ENCODE measurements at places on chromosomes 2 and 18.

DNA sequence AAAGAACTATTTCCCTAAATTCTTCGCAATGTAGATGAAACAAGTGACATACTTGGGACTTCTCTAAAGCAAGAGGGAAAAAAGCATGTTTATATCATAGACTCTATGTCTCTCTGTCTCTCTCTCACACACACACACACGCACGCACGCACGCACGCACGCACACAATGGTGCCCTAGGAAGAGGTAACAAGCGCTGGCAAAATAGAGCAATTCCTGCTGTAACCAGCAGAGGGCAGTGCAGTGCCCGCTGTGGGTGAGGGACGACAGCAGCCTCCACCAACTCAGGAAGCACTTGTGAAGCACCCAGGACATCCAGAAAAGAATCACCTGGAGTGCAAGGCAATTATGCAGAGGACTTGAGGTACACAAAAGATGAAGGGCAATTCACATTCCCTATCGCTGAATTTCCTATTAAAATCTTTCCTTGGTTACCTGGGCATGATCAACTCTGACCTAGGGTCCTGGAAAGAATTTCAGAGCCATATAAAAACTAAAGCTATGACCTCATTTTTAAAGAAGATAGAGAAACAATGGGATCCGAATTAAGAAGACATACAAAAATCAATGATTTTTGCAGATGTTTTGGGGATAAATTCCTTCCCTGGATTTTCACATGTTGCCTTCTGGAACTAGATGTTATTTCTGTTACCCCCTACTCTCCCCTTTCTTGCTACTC is 166.4 kb downstream of the PDE11A start:
- peak; percentile 68 for DNase-seq

DNA sequence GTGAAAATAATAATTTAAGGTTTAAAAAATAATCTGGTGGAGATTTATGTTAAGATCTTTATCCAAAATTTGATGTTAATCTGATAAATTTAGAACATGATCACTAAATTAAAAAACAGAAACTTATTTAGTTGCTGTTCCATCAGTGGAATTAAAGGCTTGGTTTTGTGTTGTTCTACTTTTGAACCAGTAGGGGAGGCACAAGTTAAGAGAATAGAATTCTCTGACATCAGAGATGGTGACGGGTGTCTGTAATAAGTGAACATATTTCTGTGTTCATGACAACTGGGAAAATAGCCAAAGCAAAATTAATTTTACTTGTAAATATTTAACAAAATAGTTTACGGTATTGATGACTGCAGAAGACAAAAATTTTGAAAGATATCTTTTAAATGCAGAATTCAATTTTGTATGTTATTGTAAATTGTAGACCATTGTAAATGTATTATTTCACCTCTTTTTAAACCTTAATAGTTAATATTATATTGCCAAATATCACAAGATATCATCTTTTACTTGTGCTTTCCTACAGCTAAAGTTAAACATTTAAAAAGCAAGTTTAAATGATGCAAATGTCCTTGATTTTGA is 106.0 kb downstream of the UBR3 start:
- DNase-seq, result no peak

- DNase-seq, result no peak
These were observed 50.5 kb downstream of the DDX1 start for GRCh38 chr2:15642011-15642814.

GRCh38 chr18:54952026-54952425 is 7.2 kb downstream of the CCDC68 start:
- no peak for DNase-seq

GRCh38 chr2:112644933-112645309 is 818 bp upstream of the SLC20A1 start:
- no peak for DNase-seq

GRCh38 chr2:216871333-216871934 is 11.6 kb upstream of the TNP1 start:
- no peak for DNase-seq

DNA sequence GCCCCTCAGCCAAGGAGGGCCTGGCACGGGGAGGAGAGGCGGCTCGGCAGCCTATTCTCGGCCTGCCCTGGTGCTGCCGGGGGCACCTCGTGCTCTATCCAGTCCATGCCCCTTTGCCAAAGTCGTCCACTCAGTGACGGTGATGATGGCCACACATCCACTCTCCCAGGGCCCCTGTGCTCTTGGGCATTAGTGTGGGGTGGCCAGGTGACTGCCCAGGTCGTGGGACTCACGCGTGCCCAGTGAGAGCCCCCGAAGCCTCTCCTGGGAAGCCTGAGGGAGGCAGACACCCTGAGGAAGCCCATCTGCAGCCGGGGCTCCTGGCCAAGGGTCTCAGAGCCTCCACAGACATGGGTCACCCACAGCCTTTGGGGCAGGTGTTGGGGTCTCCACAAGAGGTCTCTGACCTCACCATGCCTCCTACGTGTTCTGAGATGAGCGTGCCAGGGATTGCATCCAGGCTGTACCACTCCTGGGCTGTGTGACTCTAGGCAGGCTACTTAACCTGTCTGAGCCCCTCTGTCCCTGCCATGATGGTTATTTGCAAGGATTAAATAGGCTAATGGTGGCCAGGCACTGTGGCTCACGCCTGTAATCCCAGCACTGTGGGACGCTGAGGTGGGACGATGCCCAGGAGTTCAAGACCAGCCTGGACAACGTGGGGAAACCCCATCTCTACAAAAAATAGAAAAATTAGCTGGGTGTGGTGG is 12.9 kb downstream of the RAMP1 start:
- DNase-seq, result no peak

- DNase-seq, result no peak
These were observed 32.8 kb downstream of the COBLL1 start for GRCh38 chr2:164808776-164809175.

GRCh38 chr18:48742706-48743475 is 204.1 kb downstream of the CTIF start:
- no peak for DNase-seq

- DNase-seq, result no peak
These were observed 50.0 kb upstream of the ACYP2 start for GRCh38 chr2:54065411-54065810.

DNA sequence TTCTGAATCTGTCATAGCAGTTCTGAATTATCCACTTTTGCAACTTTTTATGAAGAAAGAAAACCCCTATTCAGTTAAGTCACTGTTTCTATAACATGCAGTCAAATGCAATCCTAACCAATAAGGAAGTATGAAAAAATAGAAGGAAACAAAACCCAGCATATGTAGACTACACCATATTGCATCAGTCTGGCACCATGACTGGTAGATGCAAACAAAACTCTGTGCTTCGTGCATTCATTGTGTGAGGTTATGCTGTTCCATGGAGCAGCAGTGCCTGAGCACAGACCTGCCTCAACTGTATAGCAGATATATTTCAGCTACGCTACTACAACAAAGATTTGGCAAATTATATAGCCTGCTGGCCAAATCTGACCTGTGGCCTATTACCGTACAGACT is 325.5 kb downstream of the LRP1B start:
- DNase-seq, result no peak

DNA sequence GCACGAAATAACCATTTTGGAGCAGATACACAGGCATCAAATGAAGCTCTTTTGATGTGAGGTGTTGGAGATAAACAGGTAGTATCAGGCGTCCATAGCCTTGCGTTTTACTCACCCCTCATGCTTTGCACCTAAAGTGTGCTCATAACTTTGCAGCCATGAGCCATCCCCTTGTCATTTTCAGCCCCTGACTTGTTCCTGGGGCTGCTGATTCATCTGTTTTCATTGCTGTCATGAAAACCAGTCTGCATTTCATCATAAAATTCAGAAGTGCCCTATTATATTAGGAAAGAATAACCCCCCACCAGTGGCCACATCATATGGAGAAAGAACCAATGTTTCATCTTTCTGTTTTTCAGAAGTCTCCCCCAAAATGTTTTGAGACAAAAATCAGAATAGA is 329.7 kb upstream of the NRP2 start:
- DNase-seq, result no peak

DNA sequence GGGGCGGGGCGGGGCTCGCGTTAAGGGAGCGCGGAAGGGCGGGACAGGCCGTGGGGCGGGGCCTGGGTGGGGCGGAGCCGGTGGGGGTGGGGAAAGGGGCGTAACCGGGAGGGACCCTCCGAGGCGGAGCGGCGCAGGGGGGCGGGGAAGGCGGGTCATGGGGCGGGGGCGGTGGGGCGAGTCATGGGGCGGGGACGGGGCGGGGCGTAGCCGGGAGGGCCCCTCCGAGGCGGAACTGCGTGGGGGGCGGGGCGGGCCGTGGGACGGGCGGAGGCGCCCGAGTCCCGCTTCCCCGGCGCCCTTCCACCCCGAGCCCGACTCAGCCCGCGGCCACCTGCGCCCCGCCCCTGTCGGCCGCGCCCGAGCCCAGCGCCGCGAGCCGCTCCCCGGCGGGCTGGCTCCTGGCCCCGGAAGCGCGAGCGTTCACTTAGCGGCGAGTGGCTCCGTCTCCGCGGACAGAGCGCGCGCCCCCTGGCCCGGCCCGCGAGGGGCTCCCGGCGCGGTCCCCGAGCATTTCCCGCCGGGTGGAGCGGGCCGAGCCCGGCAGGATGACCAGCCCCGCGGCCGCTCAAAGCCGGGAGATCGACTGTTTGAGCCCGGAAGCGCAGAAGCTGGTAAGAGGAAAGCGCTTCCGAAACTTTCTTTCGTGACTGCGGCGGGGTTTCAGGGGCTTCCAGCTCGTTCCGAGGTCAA is 64.7 kb downstream of the LRRFIP1 start:
- DNase-seq, result no peak

DNA sequence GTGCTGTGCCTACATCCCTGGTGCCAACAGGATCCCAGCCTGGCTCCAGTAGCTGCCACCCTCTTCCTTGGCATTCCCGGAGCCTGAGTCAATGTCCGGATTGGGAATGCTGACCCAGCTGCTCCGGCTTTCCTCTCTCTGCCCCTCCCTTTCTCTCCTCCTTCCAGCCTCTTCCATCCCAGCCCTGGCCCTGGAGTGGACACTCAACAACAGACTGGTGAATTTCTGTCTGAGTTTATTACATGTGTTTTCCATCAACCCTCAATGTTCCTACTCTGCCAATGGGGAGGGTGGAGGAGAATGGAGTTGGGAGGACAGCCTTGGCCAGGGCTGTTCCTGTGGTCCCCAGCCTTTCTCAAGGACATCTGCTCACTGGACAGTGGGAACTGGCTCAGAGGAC is 917 bp upstream of the PRKAG3 start:
- no peak for DNase-seq

DNA sequence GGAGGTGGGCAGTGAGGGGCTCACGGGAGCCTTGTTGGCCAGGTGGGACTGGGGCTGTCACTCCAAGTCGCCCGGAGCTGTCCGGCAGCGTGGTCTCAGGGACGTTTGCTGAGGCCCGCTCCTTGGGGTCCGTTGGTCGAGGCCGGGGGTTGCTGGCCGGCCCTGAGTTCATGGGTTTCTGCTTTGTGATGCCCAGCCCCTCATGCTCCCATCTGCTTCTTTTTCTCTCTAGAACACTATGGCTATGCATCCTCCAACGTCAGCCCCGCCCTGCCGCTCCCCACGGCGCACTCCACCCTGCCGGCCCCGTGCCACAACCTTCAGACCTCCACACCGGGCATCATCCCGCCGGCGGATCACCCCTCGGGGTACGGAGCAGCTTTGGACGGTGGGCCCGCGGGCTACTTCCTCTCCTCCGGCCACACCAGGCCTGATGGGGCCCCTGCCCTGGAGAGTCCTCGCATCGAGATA is 14.5 kb downstream of the NFATC1 start:
- DNase-seq, result no peak

DNA sequence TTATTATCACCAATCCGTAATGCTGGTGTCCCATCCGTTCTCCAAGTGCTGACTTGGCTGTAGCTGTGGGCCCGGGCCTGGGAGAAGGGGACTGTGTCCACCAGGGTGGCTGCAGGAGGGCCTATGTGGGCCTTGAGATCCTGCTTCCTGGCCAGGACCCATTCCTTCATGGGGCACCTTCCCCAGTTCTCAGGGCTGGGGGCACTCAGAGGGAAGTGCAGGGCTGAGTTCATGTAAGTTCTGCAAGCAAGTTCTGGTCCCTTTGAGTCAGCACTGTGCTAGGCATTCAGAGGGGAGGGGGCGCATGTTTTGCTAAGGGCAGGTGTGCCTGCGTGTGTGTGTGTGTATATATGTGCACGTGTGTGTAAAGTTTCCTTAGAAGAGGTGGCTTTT is 94.0 kb downstream of the GLI2 start:
- DNase-seq, result no peak

DNA sequence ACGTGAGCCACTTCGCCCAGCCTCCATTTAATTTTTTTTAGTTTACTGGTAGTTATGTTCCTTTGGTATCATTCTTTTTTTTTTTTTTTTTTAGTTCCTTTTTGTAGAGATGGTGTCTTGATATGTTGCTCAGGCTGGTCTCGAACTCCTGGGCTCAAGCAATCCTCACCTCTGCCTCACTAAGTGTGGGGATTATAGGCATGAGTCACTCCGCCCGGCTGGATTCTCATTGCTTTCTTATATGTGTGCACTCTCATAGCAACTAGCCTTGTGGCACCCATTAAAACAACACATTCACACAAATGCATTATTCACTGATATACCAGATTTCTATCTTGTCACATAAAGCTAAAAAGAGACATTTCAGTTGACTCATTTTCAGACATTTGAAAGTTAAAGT is 4.2 kb downstream of the TTC27 start:
- no peak for DNase-seq

DNA sequence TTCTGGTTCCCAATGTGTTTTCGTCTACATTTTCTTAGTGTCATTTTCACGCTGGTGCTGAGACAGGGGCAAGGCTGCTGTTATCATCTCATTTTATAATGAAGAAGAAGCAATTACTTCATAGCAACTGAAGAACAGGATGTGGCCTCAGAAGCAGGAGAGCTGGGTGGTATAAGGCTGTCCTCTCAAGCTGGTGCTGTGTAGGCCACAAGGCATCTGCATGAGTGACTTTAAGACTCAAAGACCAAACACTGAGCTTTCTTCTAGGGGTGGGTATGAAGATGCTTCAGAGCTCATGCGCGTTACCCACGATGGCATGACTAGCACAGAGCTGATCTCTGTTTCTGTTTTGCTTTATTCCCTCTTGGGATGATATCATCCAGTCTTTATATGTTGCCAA is 7.3 kb downstream of the IL36G start:
- no peak for DNase-seq

- DNase-seq, result no peak
These were observed 39.2 kb upstream of the BIN1 start for GRCh38 chr2:127146071-127146725.

DNA sequence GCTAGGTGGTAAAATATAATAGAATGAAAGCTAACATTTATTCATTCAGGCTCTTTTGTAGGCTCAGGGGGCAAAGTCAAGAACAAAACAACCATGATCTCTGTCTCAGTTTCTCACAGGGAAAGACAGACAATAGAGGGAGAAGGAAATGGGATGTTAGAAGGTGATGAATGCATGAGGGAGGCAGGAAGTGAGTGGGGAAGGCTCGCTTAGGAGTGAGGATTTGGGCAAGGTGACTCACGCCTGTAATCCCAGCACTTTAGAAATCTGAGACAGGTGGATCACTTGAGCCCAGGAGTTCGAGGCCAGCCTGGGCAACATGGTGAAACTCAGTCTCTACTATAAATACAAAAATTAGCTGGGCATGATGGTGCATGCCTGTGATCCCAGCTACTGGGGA is 88.4 kb downstream of the CTIF start:
- DNase-seq, result no peak

GRCh38 chr2:154995361-154995760 is 296.9 kb downstream of the KCNJ3 start:
- no peak for DNase-seq

- DNase-seq, result no peak
These were observed 660.1 kb upstream of the RAB6C start for GRCh38 chr2:129319422-129319717.

- DNase-seq, result no peak
These were observed 1017.5 kb downstream of the LRP1B start for GRCh38 chr2:141113301-141113700.

GRCh38 chr2:95314964-95315611 is 17.9 kb downstream of the KCNIP3 start:
- DNase-seq, result peak; percentile 53
